GM12892 (cell line): ENCODE measurements at places on chromosomes 2 and 18.

GRCh38 chr2:68416081-68416675 is 50.9 kb downstream of the FBXO48 start:
- DNase-seq = no peak

GRCh38 chr2:225765820-225766219 is 366.3 kb downstream of the NYAP2 start:
- DNase-seq = no peak

- DNase-seq = no peak
These were observed 46.2 kb downstream of the FAM98A start for GRCh38 chr2:33552758-33553461.

GRCh38 chr18:63192126-63192884 is 127.3 kb downstream of the BCL2 start:
- no peak for DNase-seq

GRCh38 chr2:174774886-174775285 is 10.6 kb upstream of the CHRNA1 start:
- DNase-seq = no peak
